Dermis blood vessel endothelial cell (primary cell): ENCODE measurements at places on chromosomes 3 and 15. TPM values are rescaled to one million over a fixed set of nuclear protein-coding genes. Genes with fewer than 3 reads are reported as not detected.

DNA sequence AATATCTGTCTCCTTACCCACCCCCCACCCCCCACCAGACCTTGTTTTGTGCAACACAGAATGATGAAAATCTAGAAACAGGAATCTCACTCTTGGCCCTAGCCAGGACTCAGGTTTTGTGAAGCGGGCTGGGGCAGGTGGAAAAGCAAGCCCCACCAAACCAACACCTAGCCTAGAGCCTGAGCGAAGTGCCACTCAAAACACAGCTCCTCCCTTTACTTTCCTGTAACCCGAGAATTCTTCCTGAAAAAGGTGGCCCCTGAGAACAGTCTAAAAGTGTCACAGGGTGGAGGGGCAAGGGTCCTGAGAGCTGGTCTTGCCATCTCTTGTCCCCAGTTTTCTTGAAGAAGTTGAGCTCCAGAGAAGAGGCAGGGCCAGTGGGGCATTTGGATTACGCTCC is 17.4 kb upstream of the RPUSD3 start:
- DNase-seq, result no peak

DNA sequence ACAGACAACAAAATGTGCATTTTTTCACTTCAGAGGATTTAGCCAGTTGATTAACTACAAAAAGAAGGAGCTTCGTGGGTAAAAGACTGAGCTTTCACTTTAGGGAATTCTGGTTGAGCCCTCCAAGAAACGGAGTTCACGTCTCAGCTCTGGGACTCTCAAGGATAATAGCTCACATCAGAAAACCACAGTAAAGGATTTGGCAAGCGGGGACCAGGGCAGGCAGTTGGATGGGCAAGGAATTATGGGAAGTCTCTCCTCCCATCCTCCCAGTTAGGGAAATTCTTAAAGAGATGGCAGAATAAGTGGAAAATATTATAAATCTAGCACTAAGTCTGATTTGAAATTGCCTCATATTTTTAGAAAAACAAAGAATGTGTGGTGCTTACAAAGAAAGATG is 188.3 kb upstream of the EOMES start:
- no peak for DNase-seq

GRCh38 chr3:66195347-66195783 is 25.4 kb upstream of the SLC25A26 start:
- peak; percentile 63 for DNase-seq

GRCh38 chr15:77021088-77021481 is 26.2 kb downstream of the PSTPIP1 start:
- no peak for DNase-seq

THRB gene
- total RNA-seq, result 0.23 and 0.34 TPM in 2 replicates

DNA sequence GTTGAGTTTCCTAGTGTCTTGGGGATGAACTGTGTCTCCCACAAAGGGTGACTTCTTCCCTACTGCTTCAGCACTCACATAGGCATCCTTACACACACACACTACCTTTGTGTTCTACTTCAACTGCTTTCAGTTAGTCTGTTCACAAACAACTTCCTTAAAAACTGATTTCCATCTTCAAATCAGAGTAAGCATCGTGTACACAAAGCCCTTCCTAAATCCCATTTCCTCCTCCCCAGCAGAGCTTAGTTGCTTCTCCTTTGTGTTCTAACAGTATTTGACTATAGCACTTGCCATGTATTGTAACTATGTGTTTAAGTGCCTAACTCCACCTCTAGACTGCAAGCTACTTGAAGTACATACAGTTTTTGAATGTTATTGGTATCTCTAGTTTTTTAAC is 71.7 kb downstream of the TNIK start:
- peak; percentile 33 for DNase-seq

DNA sequence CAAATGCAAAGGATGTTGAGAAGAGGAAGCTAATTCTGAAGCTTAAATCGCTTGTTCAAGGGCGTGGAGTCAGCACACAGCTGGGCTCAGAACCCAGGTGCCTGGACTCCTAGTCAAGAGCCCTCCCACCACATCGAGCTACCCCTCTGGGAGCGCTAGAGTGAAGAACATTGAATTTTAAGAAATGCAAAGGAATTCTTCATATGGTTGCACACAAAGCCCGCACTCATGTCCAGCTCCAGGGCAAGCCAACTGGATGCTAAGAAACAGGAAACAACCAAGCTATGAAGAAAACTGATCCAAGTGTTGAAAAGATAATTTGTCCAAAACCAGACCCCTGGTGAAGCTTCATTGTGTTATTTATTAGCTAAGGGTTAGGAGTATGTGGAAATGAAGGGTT is 122.3 kb downstream of the ALDH1A2 start:
- no peak for DNase-seq

DNA sequence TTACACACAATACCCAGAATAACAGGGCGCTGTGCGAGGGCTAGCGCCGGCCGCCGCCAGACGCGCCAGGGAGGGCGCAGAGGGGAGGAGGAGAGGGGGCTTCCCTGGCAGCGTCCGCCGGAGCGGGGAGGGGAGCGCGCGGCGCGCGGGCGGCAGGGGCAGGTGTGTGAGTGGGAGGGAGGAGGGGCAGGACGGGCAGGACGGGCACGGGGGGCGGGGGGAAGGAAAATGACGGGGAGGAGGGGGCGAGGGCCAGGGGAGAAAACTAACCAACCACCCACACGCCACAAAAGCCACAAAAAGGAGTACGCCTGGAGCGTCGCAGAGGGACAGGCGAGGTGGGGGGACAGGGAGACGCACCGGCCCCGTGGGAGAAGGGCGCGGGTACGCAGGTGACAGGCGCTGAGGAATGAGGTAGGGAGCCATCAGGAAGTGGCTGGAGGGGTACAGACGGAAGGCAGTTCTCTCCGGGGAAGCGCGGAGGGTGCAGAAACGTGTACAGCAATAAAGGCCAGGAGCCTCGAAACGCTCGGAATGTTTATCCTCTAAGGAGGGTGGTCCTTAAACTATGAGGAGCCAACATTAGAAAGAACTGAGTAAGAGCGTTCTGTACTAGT is 610 bp upstream of the SATB1 start:
- DNase-seq, result peak; percentile 1

RTF1 gene
- total RNA-seq, result 25.4 and 25.9 TPM in 2 replicates

C3orf20 gene
- total RNA-seq, result not detected in 2 replicates

DNA sequence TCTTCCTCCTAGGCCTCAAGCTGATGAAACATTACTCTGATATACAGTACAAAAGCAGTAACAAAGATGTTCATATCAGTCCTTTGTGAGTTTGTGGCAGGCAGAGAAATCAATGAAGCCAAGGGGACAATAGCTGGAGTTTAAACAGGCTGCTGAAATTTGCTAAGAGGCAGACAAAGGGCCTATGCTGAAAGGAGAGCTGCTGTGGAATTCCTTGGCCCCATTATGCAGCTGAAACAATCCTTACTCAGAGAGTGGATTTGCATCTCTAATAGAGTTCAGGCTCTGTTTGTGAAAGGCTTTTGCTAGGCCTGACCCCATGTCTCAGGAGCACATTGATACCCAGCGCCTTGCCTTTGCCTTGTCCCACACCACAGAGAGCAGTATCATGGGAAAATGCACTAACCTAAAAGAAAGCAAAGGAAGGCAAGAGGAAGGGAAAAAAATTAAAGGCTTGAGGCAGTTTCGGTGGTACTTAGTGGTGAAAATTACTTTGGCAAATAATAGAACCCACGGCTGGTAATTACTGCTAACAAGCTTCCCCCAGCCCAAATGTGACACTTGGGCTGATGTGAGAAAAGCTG is 195.0 kb upstream of the EPHA3 start:
- DNase-seq, result no peak
